KG1 (cell line): ENCODE measurements at places on chromosomes 1 and 21.
A peak's percentile ranks its signal among the peaks of the same experiment; 100 is the strongest.

DNA sequence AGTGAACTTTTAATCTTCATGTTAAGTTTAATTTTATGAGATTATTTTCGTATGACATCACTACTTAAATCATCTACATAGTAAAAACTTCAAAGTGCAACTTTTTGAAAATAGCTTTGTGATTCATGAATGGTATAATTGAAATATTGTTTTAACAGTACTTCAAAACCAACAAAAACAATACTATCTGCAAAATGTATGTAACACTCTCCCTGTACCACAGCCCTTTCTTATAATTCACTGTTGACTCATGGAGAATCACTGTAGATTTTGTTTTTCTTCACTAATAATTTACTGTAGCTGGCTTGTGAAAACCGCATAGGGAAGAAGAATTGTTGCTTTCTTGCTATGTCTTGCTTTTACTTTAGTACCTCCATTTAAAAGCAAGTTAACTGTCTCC, 301.4 kb upstream of the ADAMTS5 start:
- no peak for DNase-seq

- peak; percentile 51 for DNase-seq
These were observed 978 bp downstream of the PRDM15 start for GRCh38 chr21:41877901-41878830.

- no peak for DNase-seq
These were observed 86.9 kb downstream of the STUM start for GRCh38 chr1:226635456-226635941.

DNA sequence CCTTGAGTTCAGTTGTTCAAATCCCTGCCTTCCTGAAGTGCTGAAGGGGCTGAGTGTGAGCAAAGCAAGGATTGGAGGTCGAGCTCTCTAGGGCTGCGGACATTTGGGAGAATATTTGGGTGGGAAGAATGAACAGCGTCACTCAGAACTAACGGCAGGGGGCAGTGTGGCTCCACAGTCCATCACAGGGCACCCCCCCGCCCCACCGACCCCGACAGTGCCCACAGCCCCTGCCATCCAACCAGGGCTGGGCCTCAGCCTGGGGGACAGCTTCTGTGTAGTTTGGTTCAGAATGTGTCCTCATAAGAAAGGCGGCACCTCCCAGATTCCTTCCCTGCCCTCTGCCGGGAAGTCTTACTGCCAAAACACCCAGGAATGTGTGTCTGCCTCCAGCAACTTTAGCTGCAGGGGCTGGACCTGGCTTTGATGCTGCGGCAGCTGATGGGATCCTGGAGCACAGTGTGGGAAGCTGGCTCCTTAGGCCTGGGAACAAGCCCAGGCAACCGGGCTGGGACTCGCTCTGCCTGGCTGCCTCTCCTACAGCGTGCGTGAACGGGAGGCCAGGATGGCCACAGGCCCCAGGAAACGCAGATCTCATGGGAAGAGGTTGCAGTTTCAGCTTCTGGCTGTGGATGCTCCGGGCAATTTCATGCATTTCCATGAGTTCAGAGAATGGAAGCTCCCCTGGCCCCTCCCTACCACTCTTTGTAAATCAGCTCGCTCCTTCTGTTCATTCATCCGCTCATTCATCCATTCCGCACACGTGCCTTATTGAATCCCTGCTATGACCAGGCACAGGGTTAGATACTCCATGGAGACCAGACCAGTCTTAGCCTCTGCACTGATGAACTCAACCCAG, 104.9 kb upstream of the TMPRSS2 start:
- no peak for DNase-seq

- DNase-seq = peak; percentile 59
These were observed 2.5 kb upstream of the OLIG1 start for GRCh38 chr21:33067457-33067856.

DNA sequence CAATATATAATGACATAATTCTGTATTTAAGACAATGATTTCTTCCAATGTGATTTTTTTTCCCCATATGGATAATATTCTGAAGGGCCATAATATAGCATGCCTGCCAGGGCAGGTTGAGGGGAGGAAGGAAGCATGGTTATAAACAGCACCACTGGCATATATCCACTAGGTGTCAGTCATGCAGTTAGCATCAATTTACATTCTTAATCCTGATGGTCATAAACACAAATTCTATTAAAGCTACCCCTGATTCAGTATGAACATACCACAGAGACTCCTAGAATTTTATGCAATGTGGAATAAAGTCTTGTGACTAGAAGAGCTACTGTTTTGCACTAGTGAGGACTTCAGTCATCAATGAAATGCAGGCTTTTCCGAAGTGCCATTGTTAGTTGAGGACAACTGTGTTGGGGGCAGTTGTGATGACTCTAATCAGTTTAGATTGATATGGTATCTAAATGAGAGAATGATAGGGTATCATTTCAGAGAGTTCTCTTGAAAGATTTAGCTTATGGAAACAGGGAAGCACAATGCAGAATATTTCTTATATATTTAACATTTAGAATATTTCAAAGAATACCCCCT, 342.7 kb upstream of the NR5A2 start:
- DNase-seq = peak; percentile 22

GRCh38 chr1:182698971-182699370, 14.6 kb upstream of the RGS8 start:
- DNase-seq = no peak

- no peak for DNase-seq
These were observed 114.5 kb downstream of the HIVEP3 start for GRCh38 chr1:41804176-41804575.

DNA sequence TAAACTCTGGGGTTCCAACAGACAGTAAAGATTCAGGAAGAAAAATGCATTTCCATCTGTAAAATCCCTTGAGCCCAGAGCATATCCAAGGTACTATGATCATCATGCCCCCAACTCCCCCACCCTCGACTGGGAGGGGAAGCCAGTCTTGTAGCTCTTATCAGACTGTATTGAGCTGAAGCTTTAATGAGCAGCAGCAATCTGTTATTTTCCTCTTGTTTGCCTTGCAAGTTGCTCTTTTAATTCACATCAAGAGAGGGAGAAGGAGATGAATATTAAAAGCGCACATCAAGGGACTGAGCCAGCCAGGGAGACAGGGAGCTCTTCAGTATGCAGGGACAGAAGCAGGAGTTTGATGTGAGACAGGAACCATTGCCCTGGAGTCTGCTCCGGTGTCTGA, 52.5 kb upstream of the KCNA3 start:
- no peak for DNase-seq

GRCh38 chr1:187891993-187892682, 1063.4 kb downstream of the PLA2G4A start:
- DNase-seq = no peak

DNA sequence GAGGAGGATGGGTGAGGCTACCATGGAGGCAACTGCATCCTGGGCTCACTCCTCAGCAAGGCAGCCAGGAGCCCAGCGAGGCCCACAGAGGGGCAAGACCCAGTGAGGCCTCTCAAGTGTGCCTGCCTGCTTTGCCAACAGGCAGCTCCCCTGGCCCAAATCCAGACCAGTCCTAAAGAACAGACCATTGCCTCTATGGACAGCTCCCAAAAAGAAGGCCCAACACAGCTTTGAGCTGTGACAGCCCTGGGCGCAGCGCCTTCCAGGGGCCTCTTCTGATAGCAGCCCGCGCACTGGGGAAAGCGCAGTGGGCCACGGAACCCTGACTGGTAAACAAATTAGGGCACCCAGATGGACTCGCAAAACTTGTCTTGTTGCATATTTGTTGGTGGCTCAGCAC, 25.5 kb downstream of the C1orf198 start:
- DNase-seq = no peak

GRCh38 chr1:51575406-51576084, 41.3 kb upstream of the OSBPL9 start:
- DNase-seq = no peak

DNA sequence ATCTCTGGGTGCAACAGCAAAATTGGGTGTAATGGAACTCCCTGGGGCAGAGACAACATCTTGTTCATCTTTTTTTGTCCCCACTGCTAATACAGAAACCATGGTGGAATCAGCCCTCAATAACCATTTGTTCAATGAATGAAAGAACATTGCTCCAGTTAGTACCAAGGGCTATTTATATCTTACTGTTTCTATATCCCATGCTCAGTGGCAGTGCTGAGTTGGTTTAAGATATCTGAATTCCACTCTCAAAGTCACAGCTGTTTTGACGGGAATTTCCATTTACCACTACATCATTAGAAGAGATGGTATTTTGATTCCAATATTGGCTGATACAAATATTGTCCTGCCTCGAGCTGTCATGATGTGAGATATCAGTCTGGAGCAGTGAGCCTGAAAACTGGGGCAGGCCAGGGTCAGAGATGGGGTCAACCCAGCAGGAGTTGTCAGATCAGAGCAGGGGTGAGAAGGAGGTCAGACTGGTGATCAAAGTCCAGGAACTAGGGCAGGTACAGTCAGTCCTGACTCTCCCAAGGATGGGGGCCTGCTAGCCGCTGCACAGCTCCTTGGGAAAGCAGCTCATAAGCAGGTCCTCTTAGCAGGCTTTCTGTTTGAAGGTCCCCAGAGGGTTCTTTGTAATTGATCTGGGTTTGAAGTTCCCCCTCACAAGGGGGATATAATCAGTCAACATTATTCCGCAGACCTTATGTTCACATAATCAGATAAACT, 5.8 kb upstream of the PHC2 start:
- no peak for DNase-seq

- DNase-seq = no peak
These were observed 1.4 kb downstream of the PLA2G5 start for GRCh38 chr1:20071416-20071815.

DNA sequence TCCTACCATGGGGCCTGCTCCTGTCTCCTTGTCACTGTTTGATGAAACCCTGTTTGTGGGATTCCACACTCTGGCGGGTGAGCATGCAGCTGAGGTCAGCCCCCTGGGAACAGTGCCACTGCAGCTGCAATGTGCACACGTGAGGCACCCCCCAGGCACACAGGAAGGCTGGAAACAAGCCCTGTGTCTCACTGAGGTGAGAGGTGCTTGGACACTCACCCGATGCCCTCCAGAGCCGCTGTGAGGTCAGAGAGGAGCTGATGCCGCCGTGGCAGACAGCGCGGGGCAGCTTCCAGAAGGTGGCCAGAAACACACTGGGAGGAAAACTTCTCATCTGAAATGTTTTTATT, 49.7 kb downstream of the SLX9 start:
- DNase-seq = no peak

GRCh38 chr1:23037081-23037740, 17.9 kb downstream of the KDM1A start:
- no peak for DNase-seq

DNA sequence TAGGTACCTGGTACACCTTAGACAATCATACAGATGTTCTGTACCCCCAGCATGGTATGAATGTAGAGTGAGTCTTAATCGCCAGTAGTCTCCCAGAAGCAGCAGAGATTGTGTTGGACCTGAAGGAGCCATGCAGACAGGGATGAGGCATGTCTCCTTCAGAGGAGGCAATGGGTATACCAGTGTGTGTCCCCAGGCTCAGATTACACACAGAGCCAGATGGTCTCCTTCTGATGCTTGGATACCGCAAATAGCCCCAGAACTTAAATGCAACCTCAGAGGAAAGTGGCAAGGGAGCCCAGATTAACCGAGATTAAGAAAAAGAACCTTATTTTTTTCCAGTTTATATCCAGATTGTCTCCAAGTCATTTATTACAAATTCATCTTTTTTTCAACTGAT, 96.8 kb upstream of the C21orf91 start:
- no peak for DNase-seq

DNA sequence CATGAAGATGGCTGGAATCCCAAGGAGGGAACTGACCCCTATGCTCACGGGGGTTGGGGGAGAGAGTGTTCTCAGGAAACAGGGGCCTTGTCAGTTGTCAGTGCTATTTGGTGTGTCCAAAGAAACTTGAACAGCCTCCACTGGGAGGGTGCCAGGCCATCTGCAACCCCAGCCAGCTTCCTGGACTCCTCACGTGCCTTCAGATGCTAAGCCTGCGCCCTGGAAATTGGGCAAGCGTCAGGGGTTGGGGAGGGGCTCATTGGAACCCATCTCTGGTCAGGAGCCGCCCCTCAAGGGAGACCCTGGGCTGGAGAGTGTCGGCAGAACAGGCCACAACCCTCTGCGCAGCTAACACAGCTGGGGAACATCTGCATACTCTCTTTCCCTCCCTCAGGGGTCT, 13.1 kb upstream of the LHX4 start:
- no peak for DNase-seq

- DNase-seq = no peak
These were observed 374.0 kb downstream of the LMX1A start for GRCh38 chr1:164982545-164982944.

DNA sequence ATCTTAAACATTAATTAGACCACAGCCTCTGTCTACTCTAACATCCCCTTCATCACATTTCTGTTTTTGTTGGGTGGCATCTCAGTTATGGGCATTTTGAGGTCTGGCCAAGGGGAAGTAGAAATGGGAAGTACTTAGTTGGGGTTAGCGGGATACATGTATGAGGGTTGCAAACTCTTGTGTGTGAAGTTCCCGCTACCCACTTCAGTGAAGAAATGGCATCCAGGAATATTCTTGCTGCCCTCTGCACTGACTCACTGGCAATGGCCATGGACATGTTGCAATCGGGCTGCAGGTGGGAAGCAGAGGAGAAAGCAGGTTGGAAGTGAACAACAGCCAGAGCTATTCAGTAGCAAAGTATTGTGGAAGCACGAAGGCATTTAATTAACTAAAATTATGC, 7.4 kb downstream of the CD48 start:
- peak; percentile 59 for DNase-seq

GRCh38 chr1:153790313-153790965, 15.2 kb downstream of the SLC27A3 start:
- DNase-seq = no peak

DNA sequence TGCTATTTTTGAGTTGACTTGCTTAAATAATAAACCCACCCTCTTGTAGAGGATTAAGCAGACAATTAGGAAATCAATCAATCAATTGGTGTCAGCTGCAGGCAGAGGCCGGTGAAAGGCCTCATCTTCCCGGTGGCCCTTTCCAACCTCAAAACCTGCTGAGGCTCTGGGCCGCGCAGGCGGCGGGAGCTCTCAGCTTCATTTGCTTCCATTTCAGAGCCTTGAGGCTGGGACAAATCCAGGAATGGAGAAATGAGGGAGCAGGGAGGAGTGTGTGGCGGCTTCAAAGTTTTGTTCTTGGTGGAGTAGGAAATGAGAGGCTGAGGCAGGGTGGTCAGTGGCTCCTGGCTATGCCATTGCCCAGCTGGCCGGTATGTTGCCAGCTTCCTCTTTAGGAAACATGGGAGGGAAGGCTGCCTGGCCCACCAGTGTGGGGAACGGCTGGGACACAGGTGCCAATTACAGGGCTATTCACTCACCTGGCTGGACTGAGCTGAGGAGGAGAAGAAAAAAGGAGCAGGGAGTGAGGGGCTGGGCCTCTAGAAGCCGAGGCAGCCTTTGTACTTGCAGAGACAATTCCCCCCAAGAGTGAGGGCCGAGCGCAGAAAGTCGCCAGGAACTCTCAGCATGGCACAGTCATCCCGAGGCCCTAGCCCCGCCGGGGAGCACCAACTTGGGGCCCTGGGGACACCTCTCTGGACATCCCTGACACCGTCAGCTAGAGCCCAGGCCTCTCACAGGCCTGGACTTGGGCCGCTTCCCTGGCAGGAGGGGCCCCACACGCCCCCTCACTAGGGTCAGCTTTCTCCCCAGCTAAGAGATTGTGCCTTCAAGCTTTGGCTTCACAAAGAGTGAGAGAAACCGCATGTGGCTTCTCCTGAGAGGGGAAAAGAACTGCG, 4.4 kb downstream of the POU3F1 start:
- no peak for DNase-seq

- no peak for DNase-seq
These were observed 19.5 kb downstream of the XKR8 start for GRCh38 chr1:27979151-27979858.
